ENCODE measurements at places on chromosomes 1 and 21. TPM values are rescaled to one million over a fixed set of nuclear protein-coding genes. Genes with fewer than 3 reads are reported as not detected.

Gene OR2L13
- total RNA-seq: not detected

Gene PGLYRP4
- not detected for total RNA-seq

Gene ATP1A2
- not detected for total RNA-seq

Gene PTAFR
- 0.70 TPM for total RNA-seq

Gene KRTAP19-2
- total RNA-seq: not detected

Gene LGR6
- total RNA-seq: 0.47 TPM

Gene NBPF6
- total RNA-seq: 0.16 TPM

Gene FAM229A
- 28.7 TPM for total RNA-seq

Gene ERICH3
- total RNA-seq: not detected

Gene EIF3I
- total RNA-seq: 96.9 TPM

Gene RBP7
- not detected for total RNA-seq

Gene PRDM15
- 20.6 TPM for total RNA-seq

Gene PRKAA2
- total RNA-seq: not detected

Gene DNALI1
- 0.49 TPM for total RNA-seq

Gene CRYAA
- not detected for total RNA-seq

Gene SH3BGR
- 3.5 TPM for total RNA-seq

Gene NBL1
- total RNA-seq: 17.6 TPM

Gene TRIM46
- total RNA-seq: 4.1 TPM

Gene SERINC2
- not detected for total RNA-seq

Gene CRABP2
- 2.9 TPM for total RNA-seq

Gene ETV3L
- not detected for total RNA-seq

Gene CHI3L2
- total RNA-seq: 5.7 TPM

Gene OR10Z1
- total RNA-seq: not detected

Gene TFAP2E
- 2.6 TPM for total RNA-seq

Gene SELENOF
- 166 TPM for total RNA-seq

Gene LCK
- 509 TPM for total RNA-seq

Gene GRIK1
- total RNA-seq: not detected

Gene FCRL4
- total RNA-seq: not detected

Gene RASSF5
- total RNA-seq: 229 TPM

Gene GBP1
- 45.7 TPM for total RNA-seq

Gene TNFRSF1B
- 16.5 TPM for total RNA-seq
